ENCODE measurements at places on chromosomes 12 and 14. TPM values are rescaled to one million over a fixed set of nuclear protein-coding genes. Genes with fewer than 3 reads are reported as not detected.

The BORCS5 gene
- total RNA-seq = 6.5 TPM

The SERPINA4 gene
- not detected for total RNA-seq

The GLI1 gene
- total RNA-seq = not detected

The PSMB5 gene
- 225 TPM for total RNA-seq

The KRT85 gene
- not detected for total RNA-seq

The WSB2 gene
- total RNA-seq = 80.0 TPM

The CLEC6A gene
- not detected for total RNA-seq

The SCAF11 gene
- total RNA-seq = 201 TPM

The SPIC gene
- total RNA-seq = not detected

The TAS2R50 gene
- total RNA-seq = 6.0 TPM

The HOTAIR gene
- not detected for total RNA-seq

The LRRC43 gene
- total RNA-seq = 0.57 TPM

The HOXC12 gene
- not detected for total RNA-seq

The SLC4A8 gene
- total RNA-seq = 5.5 TPM

The FAM181A gene
- total RNA-seq = not detected

The KRT8 gene
- total RNA-seq = 6.3 TPM

The ACOT6 gene
- not detected for total RNA-seq

The KIF5A gene
- under 0.01 TPM for total RNA-seq

The RPS6KL1 gene
- total RNA-seq = 12.5 TPM

The ZDHHC22 gene
- total RNA-seq = not detected

The DPY19L2 gene
- total RNA-seq = 3.0 TPM

The SOX5 gene
- 1.3 TPM for total RNA-seq

The GPD1 gene
- not detected for total RNA-seq

The SIX4 gene
- 4.3 TPM for total RNA-seq

The NINJ2 gene
- 1.4 TPM for total RNA-seq

The ACACB gene
- 5.4 TPM for total RNA-seq

The TOMM20L gene
- not detected for total RNA-seq

The PPP4R4 gene
- under 0.01 TPM for total RNA-seq

The NDRG2 gene
- total RNA-seq = not detected
